IPS DF 6.9 (cell line): ENCODE measurements at places on chromosomes 5 and 9.

GRCh38 chr5:59517926-59518585, 375.5 kb downstream of the PDE4D start:
- DNase-seq = no peak

DNA sequence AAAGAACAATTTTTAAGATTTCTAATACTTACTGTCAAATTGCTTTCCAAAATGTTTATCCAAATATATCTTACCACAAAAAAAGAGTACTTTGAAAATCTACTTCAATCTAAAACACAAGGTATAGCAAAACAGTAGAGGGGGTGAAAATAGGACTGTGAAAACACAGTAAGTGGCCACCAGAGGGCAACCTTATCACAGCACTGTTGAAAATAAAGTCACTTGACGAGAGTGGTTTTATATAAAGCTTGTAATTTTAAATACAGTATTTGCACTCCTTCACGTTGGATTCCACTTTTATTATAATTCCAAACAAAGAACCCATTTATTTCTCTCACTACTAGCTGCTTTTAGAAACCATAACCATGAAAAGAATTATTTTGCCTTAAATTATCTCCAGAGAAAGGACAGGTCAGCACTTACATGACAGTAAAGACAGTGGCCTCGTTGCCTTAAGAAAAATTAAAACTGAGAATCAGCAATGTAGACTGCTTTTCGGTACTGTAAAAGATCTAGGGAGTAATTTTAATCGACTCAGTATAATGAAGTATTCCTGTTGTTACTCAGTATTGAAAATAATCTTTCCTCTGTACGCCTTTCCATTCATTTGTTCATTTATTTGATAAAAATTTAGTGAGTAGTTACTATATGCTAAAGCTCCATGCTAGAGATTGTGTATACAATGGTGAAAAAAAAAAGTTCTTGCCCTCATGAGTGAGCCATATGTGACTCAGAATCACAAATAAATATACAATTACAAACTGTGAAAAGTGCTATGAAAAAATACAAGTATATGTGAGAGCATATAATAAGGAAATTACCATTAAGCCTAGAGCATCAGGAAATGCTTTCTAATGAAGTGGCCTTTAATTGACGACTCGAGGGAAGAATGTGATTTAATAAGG, 40.0 kb upstream of the CDK5RAP2 start:
- peak; percentile 35 for DNase-seq

GRCh38 chr5:44987026-44987425, 178.3 kb downstream of the MRPS30 start:
- DNase-seq = no peak

- no peak for DNase-seq
These were observed 36.4 kb downstream of the SNX30 start for GRCh38 chr9:112786829-112787520.

- DNase-seq = no peak
These were observed 709 bp downstream of the SLC35D2 start for GRCh38 chr9:96382839-96383164.

DNA sequence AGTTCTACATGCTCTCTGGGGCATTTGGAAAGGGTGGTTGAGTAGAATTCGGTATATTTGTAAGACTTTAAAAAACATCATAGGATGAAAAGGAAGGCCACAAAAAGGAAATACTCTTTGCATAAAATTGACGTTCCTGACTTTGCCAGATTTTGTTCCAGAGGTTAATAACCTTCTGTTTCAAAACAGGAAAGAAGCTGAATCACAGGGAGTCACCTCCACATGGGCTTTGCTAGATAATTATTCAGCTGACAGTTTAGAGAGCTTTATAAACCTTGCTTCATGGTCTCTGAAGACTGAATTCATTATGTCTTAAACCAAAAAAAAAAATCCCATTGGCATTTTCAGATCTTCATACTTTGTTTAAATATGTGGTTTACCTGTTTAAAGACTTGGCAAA, 203.7 kb downstream of the SEMA6A start:
- no peak for DNase-seq

- no peak for DNase-seq
These were observed 78.3 kb upstream of the PCSK5 start for GRCh38 chr9:75812141-75812540.

DNA sequence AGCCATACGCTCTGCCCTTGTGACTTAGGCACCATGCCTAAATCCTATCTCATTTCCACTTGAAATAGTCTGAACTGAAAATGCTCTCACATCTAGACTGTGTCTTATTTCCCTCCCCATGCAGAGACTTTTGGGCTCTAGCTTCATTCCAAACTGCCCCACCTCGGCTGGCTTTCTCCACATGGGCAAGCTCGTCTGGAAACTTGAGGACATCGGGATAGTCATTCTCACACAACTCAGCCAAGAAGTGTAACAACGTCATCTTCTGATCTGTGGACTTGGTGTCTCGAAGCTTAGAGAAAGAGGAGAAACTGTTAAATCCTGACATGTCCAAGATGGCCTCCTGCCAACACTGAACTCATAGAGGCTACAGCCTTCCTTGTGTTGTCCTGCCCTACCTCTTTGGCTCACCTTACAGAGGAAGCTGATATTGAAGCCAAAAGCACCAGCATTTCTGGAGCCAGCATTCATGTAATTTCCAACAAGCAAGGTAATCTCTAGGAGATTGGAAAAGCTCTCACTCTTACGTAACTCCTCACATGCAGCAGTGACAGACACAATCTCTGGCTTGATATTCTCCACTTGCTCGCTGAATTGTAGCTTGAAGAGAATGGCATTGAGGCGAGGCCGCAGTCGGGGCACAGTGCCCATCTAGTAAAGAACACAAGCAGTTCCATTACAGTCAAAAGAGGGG, 39.6 kb downstream of the PCDHGC5 start:
- DNase-seq = no peak
